ENCODE measurements at places on chromosomes 6 and 20.
A peak's percentile ranks its signal among the peaks of the same experiment; 100 is the strongest.

- DNase-seq: no peak
These were observed 5.6 kb upstream of the CEP85L start for GRCh38 chr6:118656847-118657451.

DNA sequence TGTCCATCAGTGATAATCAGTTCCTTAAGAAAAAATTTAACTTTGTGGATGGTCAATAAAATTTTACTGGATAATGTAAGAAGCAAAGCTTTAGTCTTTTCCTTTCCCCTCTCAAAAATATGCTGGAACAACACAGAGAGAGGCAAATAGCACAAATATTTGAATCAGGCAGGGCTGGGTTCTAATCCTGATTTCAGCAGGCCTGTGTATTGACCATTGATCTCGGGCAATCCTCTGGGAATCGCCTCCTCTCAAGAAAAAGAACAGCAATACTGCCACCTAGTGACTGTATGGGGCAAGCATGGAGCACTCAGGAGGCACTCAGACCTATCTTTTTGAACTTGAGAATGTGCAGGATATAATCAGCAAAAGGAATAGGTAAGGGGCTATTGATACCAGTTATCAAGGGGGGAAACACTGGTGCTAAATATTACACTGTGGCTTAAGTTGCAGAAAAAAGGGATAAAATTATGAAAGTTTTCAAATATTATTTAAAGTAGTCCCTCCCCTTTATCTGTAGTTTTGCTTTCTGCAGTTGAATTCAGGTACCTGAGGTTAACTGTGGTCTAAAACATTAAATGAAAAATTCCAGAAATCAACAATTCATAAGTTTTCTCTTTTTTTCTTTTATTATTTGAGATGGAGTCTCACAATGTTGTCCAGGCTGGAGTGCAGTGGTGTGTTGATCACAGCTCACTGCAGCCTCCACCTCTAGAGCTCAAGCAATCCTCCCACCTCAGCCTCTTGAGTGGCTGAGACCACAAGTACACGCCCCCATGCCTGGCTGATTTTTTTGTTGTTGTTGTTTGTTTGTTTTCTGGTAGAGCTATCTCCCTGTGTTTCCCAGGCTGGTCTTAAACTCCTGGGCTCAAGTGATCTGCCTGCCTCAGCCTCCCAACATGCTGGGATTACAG lies 91.8 kb upstream of the NHSL1 start:
- DNase-seq: no peak

GRCh38 chr20:46997187-46997586 lies 102.5 kb downstream of the EYA2 start:
- no peak for DNase-seq

DNA sequence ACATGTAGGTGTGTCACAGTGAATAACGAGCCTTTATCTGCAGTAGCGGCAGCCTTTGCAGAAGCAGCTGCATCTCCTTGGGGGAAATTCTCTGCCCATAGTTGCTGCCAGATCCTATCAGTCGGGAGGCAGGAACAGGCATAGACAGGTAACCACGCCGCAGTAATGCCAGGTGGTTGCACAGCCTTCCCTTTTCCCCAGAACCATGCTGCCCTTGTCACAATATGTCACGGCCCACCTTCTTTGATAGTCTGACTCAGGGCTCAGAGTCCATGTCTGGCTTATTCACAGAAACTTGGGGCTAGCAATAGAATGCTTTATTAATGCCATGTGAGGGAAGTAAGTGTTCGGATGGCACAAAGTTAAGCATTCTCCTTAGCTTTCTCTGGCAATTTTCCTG lies 76.6 kb downstream of the F13A1 start:
- no peak for DNase-seq

DNA sequence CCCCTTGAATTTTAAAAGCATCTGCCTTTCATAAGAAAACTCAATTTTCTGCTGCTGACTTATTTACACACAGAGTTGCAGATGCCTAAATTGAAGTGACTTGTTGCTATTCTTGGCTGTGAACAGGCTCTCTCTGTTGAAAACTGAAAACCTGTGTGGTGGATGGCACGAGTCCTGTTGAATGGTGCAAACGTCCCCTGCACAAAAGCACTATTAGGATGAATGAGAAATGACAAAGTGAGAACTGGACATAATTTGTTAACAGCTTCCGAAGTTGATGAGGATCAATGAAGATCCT lies 201.7 kb upstream of the PREP start:
- no peak for DNase-seq

GRCh38 chr6:711925-712324 lies 19.0 kb upstream of the EXOC2 start:
- DNase-seq: no peak

GRCh38 chr6:56714273-56714672 lies 71.6 kb upstream of the DST start:
- DNase-seq: no peak

DNA sequence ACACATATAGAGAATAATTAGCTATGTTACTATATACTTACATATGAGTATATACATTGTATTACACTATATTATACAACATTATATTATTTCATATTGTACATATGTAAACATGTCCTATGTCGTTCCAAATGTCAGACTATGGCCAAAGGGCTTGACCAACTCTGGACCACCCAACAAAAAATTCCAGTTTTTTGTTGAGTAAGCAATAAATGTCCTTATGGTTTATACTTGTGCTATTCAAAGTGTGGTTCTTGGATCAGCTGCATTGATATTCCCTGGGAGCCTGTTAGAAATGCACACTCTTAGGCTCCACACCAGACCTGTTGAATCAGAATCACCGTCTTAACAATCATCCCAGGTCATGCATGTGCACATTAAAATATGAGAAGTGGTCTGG lies 225.4 kb upstream of the ZFP64 start:
- DNase-seq: no peak

DNA sequence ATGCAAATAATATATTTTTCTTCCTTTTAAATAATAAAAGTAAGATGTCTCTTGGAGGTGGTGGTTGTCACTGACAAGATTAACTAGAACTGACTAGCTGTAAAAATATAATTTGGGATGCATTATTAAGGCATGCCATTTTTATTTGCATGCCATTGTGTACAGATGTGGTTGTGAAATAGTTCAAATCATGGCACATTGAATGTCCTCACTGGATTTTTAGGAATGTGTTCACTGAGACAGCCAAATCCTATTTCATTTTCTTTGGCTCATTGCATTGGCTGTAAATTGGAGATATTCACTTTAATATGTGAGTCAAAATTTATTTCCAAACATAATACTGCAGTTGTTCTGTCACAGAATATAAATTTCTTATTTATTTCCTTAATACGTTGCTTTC lies 62.3 kb downstream of the ESR1 start:
- no peak for DNase-seq

DNA sequence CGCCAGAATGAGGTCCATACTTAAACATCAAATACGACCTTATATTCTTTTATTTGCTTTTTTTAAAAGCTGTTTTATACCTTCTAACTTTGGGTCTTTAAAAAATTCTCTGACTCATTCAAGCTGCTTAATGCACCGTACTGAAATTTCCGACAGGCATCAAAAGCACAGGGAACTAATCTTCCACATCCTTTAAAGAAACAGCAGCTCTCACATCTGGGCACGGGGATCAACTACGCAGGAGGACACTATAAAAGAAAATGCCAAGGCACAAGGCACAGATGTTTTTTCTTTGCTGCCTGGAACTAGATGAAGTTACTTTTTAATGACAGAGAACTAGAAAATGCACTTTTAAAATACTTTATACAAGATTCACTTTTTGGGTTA lies 112.4 kb upstream of the ARG1 start:
- DNase-seq: no peak

GRCh38 chr6:20205722-20206161 lies 6.5 kb downstream of the MBOAT1 start:
- DNase-seq: no peak

- no peak for DNase-seq
These were observed 810.7 kb downstream of the MAFB start for GRCh38 chr20:39878320-39878719.

DNA sequence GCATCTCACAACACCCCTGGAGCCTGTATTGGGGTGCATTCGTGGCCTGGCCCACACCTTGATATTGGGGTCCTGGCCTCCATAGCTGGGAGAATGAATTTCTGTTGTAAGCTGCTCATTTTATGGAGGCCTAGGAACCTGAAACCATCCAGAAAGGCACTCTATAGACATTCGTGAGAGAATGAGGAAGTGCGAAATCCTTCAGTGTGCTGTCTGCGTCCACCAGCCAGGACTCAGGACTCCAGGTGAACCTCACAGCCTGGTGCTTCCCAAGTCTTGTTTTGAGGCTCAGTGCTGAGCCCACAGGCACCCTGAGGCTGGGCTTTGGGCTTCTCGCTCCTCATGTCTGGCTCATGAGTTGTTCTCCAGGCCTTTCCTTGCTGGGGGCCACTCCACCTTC lies 11.9 kb upstream of the RBBP8NL start:
- DNase-seq: no peak

GRCh38 chr6:70510600-70510999 lies 56.1 kb upstream of the SDHAF4 start:
- no peak for DNase-seq

DNA sequence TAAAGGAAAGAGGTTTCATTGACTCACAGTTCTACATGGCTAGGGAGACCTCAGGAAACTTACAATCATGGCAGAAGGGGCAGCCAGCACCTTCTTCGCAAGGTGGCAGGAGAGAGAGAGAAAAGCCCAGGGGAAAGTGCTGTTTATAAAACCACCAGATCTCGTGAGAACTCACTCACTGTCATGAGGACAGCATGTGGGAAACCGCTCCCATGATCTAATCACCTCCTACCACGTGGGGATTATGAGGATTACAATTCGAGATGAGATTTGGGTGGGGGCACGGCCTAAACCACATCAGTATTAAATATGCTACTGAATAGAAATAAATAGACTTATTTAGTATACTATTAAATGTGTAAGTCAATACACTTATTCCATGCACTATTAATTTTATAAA lies 70.6 kb upstream of the TCF21 start:
- no peak for DNase-seq

DNA sequence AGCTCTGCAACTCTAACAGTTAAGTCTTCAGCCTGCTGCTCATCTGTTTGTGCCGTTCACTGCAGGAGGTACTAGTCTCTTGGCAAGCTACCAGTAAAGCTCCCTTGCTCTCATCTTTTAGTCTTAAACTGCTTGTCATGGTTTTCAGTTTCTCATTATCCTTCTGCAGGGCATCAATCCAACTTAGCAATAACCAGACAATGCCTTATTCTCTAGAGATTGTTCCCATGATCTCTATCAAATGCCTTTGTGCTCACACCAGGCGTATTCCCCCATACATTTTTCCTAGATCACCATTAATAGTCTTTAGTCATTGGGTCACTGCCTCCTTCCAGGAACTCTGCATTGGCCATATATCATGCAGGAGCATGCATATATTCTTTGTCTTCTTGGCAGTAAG lies 171.3 kb downstream of the GRM1 start:
- peak; percentile 9 for DNase-seq

DNA sequence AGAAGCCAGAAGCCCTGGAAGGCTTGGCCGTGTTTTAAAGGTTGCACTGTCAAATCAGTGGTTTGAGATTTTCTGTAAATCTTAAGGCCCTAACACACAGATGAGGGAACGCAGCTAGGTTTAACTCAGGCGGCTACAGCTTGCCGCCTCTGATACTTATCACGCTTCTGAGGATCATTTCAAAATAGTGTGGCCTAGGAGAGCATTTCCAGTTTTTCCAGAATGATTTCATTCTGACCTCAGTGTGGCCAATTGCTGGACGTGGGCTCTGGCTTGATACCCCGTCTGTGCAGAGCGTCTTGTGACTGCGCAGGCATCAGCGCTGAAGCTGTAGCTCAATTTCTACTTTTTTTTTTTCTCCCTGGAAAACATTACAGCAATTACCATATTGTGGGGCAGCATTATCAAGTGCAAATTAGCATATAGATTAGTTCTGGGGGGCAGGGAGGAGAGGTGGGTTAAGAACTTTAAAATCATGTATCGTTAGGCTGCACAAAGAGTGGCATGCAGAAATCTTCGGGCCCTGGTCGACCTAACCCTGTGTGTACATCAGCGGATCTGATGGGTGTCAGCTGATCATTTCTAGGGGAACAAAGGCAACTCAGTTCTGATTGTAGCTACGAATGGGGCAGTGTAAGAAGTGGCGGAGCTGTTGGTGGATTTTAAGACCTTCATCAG lies 105.0 kb upstream of the EEF1E1 start:
- DNase-seq: no peak

DNA sequence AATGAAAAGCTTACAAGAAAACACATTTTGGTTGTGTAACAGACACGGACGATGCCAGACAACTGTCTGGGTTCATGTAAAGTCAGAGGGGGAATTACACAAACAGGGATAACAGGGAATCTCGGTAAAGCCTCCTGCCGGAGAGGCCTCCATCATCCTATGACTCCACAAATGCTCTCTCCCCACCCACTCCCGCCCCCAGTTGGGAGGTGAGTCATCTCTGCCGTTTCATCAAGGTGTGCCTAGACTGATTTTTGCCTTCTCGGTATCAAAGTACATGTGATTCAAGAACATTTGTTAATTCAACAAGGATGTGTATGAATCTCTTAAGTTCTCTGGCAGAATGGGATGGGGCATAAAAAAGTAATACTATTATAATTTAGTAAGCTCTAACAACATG lies 304.9 kb upstream of the PRDM1 start:
- no peak for DNase-seq

GRCh38 chr6:134099770-134100169 lies 47.3 kb upstream of the SLC2A12 start:
- DNase-seq: no peak

DNA sequence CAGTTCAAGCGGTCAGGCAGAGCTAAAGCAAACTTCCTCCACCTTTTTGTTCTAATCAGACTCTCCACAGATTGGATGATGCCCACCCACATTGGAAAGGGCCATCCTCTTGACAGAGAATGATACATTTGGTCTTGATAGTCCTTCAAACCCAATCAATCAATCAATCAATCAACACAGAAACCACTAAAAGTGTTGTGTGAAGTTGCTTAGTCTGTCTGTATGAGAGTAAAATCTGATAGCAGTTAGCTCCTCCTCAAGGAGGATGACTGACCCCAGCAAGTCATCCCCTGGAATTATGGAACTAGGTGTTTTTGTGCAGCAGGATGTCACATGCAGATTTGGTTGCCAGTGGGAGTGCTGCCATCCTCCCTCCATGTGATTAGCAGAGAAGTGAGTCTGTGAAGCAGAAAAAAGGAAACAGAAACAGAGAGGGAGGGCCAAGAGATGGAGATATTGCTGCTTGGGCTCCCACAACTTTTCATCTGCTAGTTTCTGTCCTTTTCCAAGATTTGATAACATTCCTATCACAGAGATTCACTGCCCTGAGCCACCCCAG lies 32.0 kb upstream of the SSTR4 start:
- no peak for DNase-seq

GRCh38 chr6:2999618-3000557 lies at the start of gene NQO2:
Gene NQO2, plus strand, starts transcription at chr6:2999894. Its CDS starts 6,659 bp downstream, at chr6:3006553.
- peak; percentile 78 for DNase-seq

DNA sequence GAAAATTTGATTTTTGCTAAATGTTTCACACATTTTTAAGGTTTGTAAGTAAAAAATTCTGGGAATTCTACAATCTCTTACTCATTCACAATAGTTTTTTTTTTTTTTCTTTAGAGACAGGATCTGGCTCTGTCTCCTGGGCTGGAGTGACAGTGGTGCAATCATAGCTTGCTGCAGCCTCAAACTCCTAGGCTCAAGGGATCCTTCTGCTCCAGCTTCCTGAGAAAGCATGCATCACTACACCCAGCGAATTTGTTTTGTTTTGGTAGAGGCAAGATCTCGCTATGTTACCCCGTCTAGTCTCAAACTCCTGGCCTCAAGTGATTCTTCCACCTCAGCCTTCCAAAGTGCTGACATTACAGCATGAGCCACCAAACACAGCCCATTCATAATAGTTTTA lies 232.8 kb downstream of the GJA1 start:
- DNase-seq: no peak
